ENCODE measurements at places on chromosomes 12 and 14.

- DNase-seq: no peak
These were observed 1496.8 kb upstream of the TMEM132C start for GRCh38 chr12:126770188-126770587.

GRCh38 chr14:50860478-50861086, 11.3 kb upstream of the ABHD12B start:
- peak; percentile 55 for DNase-seq

DNA sequence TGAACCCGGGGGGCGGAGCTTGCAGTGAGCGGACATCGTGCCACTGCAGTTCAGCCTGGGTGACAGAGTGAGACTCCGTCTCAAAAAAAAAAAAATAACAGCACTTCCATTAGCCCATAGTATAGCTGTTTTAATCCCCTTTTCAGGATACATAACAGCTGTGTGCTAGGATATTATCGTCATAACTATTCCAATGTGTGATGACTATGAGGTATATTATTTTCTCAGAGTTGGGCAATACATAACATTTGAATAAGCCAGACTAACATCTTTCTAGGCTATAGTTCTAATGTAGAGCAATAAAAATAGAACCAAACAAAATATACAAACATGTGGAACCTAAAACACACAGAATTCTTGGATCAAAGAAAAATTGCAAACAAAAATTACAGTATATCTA, 57.1 kb downstream of the MARK3 start:
- no peak for DNase-seq

- no peak for DNase-seq
These were observed 19.7 kb upstream of the DUSP16 start for GRCh38 chr12:12582193-12582881.

DNA sequence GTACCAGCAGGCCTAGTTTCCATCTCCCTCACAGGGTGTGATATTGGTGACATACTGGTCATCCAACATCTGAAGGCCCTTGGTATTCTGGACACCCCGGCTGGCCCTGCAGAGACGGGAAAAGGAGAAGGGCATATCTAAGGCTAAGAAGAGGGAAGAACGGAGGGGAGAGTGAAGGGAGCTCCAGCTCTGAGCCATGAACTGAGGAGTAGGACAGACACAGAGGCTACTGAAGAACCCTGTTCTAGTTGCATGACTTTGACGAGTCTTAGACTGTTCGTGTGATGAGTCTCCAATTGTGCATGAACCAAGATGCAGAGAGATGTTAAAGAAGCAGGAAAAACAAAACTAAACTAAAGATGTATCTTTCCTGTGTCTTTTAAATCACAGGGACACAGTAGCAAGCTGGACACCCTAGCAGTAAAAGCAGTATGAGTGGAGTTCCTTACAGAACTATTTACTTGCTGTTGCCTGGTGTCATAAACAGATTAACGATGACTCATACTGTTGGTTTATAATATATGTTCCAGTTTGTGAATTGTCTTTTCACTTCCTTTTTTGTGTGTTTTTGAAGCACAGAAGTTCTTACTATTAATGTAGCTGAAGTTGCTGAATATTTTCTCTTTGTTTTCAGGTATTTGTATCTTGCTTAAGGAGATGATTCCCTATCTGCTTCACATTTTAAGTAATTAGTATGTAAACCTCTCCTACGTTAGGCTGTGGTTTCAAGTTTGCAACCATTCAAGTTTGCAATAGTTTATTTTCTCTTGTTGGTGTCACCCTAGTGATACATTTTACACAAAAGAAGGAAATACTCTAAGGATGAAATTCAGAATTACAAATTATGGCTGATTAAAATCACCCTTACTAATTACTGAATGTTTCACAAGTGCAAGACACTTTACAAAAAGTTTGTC, 15.7 kb downstream of the FAR2 start:
- peak; percentile 48 for DNase-seq

DNA sequence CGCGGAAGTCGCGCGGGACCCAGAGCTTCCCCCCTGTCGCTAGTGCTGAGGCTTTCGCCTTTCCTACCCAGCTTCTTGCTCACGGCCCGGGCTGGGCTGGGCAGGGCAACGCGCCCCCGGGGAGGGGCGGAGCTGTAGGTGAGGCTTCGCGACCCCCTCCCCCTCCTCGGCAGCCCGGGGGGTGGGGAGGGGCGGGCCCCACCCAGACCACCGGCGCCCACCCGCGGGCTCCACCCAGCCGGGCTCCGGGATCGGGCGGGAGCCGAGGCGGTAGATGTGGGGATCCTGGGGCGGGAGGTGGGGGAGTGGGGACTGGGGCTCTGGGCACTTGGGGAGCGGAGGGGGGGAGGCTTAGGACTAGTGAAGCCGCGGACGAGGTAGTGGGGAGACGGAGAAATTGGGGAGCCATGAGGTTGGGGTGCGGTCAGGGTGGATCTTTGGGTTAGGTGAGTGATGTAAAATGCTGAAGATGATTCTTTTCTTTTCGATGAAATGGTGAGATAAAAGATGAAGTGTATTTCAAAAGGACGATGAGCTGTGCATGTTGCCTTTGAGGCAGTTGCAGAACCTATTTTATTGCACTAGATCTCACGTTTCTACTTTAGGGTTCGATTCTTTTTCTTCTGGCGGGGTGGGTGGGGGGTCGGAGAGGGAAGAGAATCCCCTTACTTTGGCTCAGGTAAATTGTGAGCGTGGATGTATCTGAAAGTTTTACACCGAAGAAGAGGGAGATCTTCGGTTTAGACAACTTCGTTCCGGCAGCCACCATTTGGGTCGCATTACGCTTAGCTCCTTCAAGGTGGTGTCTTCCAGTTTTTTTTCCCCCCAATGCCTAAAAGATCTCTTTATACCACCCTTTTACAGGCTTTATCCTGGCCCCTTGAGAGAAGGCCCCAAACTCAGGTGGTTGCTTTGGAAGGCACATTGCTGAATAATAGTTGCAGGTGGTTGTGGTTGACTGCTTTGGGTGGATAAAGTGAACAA, 619 bp downstream of the ERC1 start:
- no peak for DNase-seq

GRCh38 chr14:90275820-90276219, 19.5 kb downstream of the PSMC1 start:
- no peak for DNase-seq

DNA sequence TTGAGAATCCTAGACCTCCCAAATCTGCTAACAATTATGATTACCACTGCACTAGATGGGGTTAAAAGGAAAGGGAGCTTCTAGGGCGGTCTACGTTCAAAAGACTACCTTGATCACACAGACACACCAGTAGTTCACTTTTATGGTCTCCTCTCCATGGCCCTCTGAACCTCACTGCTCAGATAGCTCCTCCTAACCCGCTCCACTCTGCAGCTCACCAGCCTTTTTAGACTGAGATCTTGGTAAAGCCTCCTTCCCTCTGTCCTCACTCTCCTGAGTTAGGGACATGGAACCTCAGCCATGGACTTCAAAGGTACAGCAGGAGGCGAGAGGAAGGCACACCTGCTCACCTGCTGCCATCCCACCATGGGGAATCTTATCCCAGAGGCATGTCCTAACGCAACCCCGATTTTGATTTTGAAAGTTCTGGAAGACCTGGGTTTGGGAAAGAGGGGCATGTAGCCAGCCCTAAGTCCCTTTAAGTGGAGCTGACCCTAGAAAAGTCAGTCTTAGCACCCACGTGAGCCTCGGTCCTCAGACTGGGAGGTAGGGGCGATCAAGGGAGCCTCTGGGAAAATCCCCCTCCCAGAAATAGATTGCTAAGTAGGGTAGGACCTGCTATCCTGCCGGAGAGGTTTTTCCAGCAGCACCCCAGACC, 1.3 kb downstream of the ZNF219 start:
- DNase-seq: no peak

DNA sequence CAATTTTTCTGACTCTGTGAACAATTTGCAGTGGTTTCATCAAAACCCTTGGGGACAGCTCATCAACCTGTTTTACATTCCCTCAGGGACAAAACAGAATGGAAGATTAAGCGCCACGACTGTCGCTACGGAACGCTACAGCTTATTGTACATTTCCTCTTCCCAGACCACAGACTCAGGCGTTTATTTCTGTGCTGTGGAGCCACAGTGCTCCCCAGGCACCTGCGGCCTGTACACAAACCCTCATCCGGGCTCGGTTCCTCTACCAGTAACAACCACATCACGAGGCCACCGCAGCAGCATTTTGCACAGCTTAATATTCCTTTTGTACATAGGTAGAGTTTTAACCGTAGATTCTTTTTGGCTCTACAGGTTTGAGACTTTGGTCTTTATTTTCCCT, 397.4 kb upstream of the OR4E1 start:
- DNase-seq: peak; percentile 29

GRCh38 chr14:101506211-101506925, 54.9 kb upstream of the DIO3 start:
- no peak for DNase-seq

DNA sequence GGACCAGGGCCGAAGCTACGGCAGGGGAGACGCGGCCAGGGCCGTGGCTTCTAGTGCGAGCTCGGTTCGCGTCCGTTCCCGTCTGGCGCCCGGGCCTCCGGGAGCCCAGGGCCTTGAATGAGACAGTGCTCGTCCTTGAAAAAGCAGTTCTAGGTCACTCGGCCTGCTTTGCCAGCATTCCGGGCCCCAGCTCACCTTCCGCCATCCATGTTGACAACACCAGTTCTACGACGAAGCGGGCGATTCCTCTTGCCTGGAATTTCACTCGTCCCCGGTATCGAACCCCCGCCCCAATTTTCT, 4.5 kb downstream of the OR10AD1 start:
- no peak for DNase-seq

GRCh38 chr12:124747426-124748161, 116.1 kb downstream of the SCARB1 start:
- DNase-seq: no peak

DNA sequence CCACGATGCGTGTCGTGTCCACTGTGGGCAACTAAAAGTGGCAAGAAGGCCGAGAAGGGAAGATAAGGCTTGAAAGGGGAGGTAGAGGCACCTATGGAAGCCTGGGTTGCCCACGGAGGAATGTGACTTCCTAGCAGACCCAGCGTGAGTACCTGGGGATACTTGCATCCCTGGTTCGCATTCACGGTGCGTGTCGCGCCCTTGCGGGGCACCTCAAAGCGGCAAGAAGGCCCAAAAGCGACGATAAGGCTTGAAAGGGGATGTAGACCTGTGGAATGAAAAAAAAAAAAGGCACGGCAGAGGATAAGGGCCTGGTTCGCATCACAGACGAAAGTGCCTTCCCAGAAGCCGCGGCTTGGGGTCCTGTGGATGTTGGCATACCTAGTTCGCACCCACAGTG, 282.9 kb downstream of the ALG10 start:
- no peak for DNase-seq

- DNase-seq: peak; percentile 81
These were observed 278.8 kb downstream of the ZFP36L1 start for GRCh38 chr14:68513838-68514607.

GRCh38 chr14:102189874-102190273, 50.2 kb downstream of the WDR20 start:
- DNase-seq: no peak

DNA sequence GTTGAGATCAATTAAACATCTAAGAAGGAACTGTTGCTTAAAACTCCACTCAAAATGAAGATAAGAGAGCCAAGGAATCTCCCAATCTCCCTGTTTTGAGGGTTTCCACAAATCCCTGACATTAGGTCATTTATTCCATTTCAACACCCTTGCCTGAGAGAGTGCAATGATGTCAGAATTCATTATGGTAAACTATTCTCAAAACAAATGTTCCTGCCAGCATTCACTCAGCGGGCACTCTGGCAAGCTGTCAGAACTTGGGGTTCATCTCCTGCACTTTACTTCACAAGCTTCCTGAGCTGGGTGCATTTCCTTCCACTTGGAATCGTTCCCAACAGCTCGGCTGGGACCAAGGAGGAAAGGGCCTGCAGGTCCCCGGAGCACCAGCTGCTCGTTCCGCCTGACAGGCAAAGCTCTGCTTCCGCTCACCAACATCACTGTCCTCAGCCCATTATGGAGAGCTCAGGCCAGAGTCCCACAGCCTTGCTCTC, 117.8 kb downstream of the TTC7B start:
- DNase-seq: no peak

DNA sequence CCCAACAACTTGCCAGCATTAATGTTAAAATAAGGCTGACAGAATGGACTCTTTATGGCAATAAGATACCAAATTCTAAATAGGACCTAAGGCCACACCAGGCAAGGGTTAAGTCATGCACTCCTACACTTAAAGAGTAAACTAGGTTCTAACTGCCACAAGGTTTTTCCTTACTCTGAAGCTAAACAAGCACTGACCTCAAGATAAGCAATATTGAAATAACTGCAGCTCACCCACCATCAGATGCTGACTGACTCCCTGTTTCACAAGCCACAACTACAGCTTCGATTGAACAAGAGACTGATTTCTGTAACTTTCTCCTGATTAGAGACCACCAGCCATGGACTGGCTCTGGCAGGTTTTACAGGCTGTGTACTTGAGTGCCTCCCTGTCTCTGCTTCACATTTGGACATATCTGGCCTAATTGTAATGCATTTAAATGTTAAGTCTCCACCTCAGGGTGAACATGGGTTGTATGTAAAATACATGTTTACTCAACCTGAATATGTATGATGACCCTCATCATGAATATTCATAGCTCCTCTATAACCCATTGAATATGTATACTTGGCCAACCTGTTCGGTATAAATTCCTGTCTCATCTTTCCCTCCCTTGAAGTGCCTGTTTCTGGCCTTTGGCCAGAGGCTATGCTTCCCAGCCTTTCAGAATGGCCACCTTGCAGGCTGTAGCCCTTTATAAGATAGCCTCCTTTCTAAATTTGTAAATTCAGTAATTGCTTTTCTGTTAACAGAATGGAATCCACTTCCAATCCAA, 70.5 kb upstream of the DAAM1 start:
- no peak for DNase-seq

GRCh38 chr12:131747276-131748177, 36.6 kb downstream of the SFSWAP start:
- DNase-seq: no peak

DNA sequence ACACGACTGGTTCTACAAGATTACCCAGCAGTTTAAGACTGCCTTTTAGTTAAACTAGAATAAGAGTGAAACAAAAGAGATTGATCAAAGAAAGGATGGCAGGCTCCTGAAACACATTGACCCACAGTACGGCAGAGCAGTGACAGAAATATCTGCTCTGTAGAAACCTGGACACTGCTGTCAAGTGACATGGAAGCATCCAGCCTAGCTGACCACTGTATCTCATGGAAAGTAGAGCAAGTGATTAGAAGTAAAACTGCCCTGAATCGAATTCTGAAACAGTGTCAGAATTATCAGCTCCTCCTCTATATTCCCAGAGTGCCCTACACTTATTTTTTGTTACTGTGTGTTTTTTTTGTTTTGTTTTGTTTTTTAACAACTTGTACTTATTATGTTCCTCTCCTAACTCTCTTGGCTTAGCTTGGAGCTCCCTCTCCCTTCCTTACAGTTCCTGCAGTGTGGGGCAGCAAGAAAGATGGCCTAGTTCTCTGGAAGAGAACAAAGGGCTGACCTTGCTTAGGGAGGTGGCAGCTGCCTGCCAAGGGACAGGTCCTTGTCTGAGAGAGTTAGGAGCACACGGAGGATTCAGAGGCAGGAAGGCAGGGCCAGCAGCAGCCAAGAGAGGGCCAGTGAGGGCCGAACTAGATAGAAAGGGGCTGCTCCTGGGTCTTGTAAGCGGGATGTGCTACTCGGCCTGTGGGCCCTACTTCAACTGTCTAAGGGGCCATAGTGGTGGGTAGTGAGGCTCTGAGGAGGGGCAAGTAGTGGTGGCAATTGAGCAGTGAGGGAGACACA, 97.2 kb downstream of the PTPRR start:
- DNase-seq: no peak
